ENCODE measurements at places on chromosomes 2 and 18.

DNA sequence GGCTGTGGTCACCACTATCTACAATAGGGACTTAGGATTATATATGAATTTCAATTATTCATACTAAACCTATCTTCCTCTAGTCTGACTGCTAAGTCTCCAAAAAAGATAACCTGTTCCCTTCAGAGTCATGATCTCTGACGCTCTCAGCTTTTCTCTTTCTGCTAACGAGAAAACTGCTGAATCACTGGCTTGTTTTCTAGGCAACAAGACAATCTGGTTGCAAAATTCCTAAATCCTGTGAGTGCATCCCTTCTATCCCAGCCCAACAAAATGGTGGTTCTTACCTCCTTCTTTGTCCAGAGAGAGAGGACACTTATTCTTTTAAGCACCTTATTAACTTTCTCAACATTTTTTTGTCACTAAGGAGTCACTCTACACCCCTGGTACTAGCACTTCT lies 312.3 kb upstream of the PKDCC start:
- no peak for DNase-seq

GRCh38 chr2:81206216-81206615 lies 901.7 kb upstream of the LRRTM1 start:
- no peak for DNase-seq

- DNase-seq, result no peak
Measured at GRCh38 chr18:59352250-59352855, 6.7 kb downstream of the LMAN1 start.

GRCh38 chr2:182077448-182078142 lies 91.9 kb downstream of the PPP1R1C start:
- no peak for DNase-seq

- DNase-seq, result no peak
Measured at GRCh38 chr18:62347089-62347506, 22.0 kb downstream of the TNFRSF11A start.

- DNase-seq, result no peak
Measured at GRCh38 chr2:10688921-10689807, 611 bp downstream of the NOL10 start.

GRCh38 chr18:43578211-43578610 lies 300.9 kb upstream of the SYT4 start:
- no peak for DNase-seq

DNA sequence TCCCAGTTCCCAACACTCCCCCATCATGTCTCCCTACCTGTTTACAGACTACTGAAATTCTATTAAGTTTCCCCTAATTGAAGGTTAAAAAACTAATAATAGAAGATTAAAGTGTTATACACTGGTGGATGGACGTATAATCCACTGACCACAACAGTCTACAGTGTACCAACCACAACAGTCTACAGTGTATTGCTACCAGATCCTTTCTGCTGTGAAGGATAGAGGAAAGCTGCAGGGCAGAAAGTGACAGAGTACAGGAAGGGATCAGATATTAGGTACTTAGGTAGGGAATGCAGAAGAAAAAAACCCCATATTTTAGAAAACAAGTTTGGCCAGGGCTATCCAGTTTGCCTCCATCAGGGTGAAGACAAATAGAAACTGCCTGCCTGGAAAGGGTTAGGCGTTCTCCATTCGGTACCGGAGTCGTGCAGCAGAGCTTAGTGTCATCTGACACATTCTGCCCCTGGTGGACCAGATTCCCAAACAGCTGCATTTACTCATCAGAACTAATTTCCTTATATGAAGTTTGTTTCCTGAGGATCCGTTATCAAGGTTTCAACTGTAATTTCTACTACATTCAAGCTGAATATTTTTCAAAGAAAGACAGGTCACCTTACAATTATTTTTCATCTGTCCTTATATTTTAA lies 49.9 kb downstream of the KLF7 start:
- no peak for DNase-seq

DNA sequence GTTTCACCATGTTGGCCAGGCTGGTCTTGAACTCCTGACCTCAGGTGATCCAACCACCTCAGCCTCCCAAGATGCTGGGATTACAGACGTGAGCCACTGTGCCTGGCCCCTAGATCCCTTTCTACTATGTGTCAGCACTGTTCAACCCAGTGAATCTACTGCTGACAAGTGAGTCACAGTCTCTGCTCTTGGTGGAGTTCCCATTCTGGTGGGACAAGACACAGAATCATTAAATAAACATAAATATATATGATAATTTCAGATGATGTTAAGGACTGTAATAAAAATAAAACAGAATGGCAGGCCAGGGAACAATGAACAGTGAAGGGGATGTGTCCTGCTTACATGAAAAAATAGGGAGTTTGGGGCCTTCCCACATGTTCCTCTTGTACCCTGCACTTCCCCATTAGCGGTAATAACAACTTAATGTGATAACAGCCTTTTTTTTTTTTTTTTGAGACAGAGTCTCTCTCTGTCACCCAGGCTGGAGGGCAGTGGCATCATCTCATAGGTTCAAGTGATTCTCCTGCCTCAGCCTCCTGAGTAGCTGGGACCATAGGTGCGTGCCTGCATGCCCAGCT lies 112.2 kb downstream of the CPO start:
- DNase-seq, result no peak

DNA sequence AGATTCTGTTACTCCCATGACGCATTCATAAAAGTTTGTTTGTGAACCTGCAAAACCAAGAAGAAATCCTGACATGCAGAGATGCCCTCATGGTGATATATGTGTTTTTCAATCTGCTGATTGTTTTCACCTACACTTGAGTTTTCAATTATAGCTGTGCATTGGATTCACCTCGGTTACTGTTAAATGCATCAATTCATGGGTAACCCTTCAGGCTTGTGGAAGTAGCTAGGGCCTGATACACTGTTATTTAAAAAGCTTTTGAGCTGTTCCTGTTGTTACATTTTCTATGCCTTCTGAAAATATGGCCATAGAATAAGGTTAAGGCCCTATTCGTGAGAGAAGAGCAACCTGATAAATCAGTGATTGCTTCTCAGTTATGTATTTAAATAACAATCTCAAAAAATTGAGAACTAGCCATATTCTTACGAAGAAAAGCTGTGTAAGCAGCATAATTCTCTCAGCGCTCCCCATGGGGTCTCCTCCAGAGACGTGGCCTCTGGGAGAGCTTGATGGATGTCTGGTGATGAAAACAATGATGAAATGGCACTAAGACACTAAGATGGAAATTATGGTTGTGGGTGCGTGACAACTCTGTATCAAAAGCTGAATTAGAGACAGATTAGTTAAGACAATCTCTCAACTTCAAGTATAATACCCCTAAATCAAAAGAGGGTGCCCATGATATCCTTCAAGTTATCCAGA lies 60.5 kb downstream of the RIT2 start:
- no peak for DNase-seq

GRCh38 chr18:35289293-35289692 lies 736 bp downstream of the ZSCAN30 start:
- DNase-seq, result no peak

- DNase-seq, result no peak
Measured at GRCh38 chr2:84126084-84126483, 333.0 kb downstream of the SUCLG1 start.

DNA sequence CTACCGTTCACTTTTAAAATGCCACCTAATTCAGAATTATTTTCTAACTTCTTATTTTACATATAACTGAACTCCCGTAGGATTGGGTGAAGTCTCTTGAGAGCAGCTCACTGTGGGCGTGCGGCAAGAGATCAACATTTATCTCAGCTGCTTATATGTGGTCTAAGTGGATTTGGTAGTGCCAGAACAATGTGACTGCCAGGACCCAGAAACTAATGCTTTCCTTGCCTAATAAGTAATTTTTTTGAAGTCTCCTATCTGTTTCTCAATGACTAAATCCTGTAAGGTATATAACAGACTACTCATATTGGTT lies 11.2 kb upstream of the NFE2L2 start:
- DNase-seq, result no peak

DNA sequence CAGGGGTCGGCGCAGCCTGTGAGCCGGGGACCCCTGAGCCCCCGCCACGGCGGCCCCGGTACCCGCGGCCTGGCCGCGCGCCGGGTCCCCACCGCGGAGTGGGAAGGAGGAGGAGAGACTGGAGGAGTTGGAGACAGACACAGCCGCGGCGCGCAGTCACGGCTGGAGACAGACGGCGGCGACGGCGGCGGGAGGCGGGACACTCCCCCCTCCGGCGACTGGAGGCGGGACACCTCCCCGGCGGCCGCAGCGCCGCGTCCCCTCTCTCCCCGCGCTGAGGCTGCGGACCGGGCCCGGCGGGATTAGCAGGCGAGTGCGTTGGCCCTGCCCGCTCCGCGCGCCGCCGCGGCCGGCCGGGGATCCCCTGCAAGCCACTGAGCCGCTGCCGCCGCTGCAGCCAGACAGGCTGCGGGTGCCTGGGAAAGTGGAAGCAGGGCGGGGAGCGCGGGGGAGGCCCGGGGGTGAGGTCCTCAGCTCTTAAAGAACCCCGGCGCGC lies 1.0 kb upstream of the LDLRAD4 start:
- DNase-seq, result peak; percentile 4

- DNase-seq, result no peak
Measured at GRCh38 chr2:60492548-60492947, 60.9 kb downstream of the BCL11A start.

GRCh38 chr2:8458503-8459459 lies 223.1 kb upstream of the ID2 start:
- DNase-seq, result no peak

DNA sequence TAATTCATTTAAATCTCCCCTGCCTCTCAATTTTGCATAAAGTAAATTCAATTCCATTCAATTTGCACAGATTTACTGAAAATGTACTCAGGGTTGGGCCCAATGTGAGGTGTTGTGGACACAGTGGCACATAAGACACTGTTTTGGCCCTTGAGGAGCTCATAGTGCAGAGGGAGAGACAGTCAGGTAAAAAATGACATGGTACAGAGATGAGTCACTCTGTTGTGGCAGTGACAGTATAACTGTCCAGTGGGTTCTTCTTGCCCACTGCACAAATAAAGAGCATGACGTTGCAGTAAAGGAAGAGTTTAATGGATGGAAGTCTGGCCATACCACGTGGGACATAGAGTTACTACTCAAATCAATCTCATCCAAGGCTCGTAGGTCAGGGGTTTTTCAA lies 400.3 kb upstream of the TRIB2 start:
- DNase-seq, result no peak

DNA sequence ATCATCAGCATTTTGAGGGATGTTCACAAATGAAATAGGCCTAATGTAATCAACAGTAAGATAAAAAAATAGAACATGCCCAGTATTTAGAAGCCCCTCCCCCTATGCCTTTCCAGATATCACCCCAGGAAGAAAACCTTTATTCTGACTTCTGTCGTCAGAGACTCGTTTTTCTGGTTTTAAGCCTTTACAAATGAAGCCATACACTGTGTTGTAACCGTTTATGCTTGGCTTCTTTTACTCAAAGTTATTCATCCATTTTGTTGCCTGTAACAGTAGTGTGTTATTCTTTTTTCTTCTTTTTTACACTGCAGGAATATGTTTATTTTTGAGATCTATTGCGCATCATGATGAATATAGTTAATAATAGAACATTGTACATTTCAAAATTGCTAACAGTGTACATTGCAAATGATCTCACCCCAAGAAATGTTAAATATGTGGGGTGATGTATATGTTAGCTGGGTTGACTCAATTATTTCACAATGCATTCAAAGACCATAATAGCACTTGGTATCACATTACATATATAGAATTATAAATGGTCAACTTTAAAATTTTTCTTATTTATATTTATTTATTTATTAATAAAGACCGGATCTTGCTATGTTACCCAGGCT lies 28.1 kb upstream of the PNPT1 start:
- no peak for DNase-seq

DNA sequence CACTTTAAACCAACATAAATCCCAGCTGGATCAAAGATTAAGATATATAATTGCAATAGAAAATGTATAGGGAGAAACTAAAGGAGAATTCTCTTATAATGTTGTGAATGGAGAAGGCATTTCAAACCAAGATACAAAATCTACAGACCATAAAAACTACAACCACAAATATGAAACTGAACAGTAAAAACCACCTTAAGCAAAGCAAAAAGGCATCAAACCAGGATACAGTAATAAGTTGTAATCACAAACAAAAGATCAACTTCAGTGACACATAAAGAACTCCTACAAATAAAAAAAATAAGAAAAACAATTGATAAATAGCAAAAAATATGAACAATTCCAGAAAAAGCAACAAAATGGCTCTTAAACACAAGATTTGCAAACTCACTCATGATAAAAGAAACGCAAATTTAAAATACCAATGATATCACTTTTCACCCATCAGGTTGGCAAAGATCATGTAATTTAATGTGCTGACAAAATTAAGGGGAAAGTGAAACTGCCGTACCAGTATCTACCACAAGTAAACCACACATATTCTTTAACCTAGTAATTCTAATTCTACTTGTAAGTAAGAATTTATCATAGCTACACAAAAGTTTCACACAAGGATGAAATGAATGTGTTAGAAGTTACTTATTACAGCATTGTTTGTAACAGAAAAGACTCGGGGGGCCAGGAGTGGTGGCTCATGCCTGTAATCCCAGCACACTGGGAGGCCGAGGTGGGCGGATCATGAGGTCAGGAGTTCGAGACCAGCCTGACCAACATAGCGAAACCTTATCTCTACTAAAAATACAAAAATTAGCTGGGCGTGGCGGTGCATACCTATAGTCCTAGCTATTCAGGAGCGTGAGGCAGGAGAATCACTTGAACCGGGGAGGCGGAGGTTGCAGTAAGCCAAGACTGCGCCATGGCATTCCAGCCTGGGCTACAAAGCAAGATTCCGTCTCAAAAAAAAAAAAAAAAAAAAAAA lies 101.9 kb downstream of the USP34 start:
- DNase-seq, result no peak

GRCh38 chr18:8364385-8364784 lies 244.9 kb upstream of the RAB12 start:
- no peak for DNase-seq

DNA sequence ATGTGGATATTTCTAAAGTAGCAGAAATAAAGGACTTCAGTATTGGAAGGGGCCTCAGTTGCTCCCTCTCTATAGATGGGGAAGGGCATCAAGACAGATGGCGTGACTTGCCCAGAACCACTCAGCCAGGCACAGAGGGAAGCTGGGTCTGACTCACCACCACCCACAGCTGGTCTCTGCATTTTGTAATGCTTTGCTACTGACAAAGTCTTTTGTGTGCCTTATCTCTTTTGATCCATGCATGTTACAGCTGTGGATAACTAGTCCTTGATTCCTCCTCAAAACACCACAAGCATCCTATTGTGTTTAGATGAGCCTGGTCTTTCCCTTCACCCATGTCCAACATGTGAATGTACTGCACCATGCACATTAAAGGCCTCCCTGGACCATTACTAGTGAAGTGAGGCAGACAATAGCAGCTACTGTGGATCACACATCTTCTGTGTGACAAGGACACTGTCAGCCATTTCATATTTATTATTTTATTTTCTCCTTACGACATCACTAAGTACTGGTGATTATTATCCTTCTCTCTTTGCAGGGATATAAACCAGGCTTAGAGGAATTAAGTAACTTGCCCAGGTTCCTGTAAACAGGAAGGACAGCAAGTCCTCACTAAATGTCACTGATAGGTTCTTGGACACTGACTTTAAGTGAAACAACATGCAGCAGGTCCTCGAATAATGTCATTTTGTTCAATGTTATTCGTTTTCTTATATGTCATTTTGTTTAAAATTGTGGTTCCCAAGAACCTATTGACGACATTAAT lies 29.6 kb upstream of the IL37 start:
- DNase-seq, result no peak
